Activated CD4-positive, alpha-beta T cell treated with anti-CD3 and anti-CD28 coated beads for 4 hours (primary cell): ENCODE measurements at places on chromosomes 11 and 22.

- no peak for DNase-seq
Observed at GRCh38 chr22:26804911-26805539, 147.6 kb downstream of the MIAT start.

GRCh38 chr22:44669561-44669976, 32.4 kb upstream of the PRR5 start:
- no peak for DNase-seq

- peak; percentile 66 for DNase-seq
Observed at GRCh38 chr11:62546244-62546928, at the start of gene AHNAK. Gene AHNAK, minus strand, starts transcription at chr11:62546806. Its CDS starts 10,708 bp downstream, at chr11:62536098.

DNA sequence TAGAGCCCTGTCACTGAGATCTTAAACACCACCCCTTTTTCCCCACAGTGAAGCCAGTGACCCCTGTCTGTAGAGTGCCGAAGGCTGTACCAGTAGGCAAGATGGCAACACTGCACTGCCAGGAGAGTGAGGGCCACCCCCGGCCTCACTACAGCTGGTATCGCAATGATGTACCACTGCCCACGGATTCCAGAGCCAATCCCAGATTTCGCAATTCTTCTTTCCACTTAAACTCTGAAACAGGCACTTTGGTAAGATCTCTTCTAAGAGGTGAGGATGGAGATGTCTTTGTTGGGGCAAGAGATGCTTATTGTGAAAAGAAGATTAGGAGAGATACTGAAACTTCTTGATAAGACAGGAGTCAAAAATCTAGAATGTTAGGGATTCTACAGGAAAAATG, 75.9 kb downstream of the JAM3 start:
- no peak for DNase-seq

DNA sequence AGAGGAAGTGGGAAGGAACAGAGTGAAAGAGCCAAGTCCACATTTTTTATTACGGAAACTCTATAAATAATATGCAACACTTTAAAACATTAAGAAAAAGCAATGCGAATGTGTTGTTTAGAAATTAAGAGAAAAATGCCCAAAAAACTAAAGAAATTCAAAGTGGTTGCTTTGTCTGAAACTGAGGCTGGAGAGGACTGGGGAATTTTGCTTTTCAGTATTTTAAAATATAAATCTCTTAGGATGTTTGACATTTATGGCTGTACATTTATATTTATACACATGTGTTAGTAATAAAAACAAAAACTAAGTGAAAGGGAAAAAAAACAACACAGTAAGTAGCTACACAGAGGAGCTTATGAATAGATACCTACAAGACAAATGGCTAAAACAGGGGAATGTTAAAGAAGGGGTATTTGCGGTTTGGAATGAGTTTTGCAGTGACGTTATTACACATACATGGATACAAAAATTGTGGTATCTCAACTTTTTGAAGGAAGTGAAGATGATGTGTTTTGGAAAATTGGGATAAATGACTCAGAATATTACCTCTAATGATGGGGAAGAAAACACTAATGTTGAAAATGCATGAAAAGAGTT, 97.0 kb upstream of the DRD2 start:
- DNase-seq = no peak

GRCh38 chr22:17366830-17367229, 2.4 kb upstream of the CECR2 start:
- peak; percentile 22 for DNase-seq

DNA sequence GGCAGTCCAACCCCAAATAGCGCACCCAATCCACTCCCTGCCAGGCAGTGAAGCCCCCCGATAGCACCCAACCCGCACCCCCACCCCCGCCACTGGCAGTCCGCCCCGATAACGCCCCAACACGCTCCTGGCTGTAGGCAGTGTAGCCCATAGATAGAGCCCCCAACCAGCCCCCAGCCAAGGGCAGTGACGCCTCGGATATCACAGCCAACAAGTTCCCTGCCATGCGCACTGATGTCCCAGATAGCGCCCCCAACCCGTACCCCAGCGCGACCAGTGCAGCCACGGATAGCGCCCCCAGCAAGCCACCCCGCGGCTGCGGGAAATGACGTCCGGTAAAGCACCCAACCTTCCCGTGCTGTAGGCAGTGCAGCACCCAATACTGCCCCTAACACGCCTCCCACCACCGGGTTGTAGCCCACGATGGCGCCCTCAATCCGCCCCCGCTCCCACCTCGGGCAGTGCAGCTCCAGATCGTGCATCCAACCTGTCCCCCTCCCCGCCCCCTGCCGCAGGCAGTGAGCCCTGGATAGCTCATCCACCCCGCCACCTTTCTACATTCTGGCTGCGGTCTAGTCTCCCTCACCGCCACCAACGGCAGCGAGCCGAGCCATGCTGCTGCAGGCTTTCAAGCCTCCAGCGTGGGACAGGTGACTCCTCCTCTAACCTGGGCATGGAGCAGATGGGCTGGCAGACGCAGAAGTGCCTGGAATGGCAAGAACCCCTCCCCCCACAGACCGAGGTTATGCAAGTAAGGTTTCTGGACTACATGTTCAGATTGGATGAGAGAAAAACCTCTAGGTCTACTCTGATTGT, 625 bp downstream of the RFPL2 start:
- DNase-seq = no peak

- no peak for DNase-seq
Observed at GRCh38 chr11:69400771-69401590, 80.5 kb upstream of the LINC01488 start.

- no peak for DNase-seq
Observed at GRCh38 chr11:47586098-47586855, at the start of gene FAM180B. Gene FAM180B, plus strand, starts transcription at chr11:47586678. Its CDS starts 91 bp downstream, at chr11:47586769.

GRCh38 chr11:72257570-72257969, 13.6 kb upstream of the PHOX2A start:
- DNase-seq = no peak

GRCh38 chr11:129259931-129260348, 67.8 kb upstream of the ARHGAP32 start:
- DNase-seq = no peak

GRCh38 chr11:84480131-84480530, 1147.0 kb downstream of the DLG2 start:
- DNase-seq = no peak

GRCh38 chr22:27919942-27920755, 1.1 kb upstream of the PITPNB start:
- DNase-seq = peak; percentile 48

DNA sequence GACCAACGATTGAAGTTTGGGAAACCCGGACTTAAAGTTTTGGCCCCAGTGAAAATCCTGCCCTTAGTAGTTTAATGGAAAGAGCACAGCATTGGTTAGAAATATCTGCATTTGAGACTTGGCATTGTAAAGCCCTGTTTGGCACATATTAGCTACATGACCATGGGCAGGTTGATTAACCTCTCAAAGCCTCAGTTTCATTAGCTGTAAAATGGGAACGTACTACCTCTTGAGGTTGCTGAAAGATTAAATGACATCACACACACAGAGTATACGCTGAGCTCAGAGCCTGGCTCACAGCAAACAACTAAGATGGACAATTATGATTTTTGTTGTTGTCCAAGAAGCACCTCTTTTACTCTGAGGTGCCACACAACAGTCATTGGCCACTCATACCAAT, 153.0 kb upstream of the TIMP3 start:
- no peak for DNase-seq

GRCh38 chr22:40432625-40433024, 62.2 kb downstream of the SGSM3 start:
- no peak for DNase-seq

DNA sequence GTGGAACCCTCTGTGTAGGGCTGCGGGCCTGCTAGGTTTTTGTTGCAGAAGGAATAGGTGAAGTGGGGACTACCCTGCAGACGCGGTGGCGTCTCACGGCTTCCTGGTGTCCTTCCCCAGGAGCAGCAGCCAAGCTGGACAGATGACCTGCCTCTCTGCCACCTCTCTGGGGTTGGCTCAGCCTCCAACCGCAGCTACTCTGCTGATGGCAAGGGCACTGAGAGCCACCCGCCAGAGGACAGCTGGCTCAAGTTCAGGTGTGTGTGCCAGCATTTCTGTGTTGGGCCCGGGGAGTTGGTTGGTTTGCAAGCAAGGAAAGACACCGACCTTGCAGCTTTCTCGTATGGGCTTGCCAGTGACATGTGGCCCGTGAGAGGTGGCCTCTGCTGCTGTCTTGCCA, 15.3 kb downstream of the TAB1 start:
- no peak for DNase-seq
